ENCODE measurements at places on chromosomes 13 and 19.

DNA sequence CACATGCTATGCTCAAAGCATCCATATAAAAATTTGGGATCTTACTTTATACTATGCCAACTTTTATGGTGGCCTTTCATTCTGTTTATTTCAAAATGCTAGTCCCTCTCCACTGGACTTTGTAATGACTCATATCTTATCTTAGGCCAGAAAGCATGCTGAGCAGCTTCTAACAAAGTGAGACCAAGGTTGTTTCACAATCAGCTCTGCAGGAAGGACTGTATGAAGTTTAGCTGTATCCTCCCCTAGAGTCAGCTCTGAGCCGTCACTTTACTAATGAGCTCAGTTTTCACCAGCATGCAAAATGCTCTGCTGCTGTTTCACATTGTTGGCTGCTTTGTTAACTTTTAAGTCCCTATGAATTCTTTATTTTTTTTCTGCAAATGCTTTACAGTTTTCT lies 1608.8 kb downstream of the OLFM4 start:
- DNase-seq = no peak

- no peak for DNase-seq
Measured at GRCh38 chr19:31560086-31561060, 211.1 kb upstream of the TSHZ3 start.

- no peak for DNase-seq
Measured at GRCh38 chr13:112832811-112833210, 136.2 kb upstream of the MCF2L start.

DNA sequence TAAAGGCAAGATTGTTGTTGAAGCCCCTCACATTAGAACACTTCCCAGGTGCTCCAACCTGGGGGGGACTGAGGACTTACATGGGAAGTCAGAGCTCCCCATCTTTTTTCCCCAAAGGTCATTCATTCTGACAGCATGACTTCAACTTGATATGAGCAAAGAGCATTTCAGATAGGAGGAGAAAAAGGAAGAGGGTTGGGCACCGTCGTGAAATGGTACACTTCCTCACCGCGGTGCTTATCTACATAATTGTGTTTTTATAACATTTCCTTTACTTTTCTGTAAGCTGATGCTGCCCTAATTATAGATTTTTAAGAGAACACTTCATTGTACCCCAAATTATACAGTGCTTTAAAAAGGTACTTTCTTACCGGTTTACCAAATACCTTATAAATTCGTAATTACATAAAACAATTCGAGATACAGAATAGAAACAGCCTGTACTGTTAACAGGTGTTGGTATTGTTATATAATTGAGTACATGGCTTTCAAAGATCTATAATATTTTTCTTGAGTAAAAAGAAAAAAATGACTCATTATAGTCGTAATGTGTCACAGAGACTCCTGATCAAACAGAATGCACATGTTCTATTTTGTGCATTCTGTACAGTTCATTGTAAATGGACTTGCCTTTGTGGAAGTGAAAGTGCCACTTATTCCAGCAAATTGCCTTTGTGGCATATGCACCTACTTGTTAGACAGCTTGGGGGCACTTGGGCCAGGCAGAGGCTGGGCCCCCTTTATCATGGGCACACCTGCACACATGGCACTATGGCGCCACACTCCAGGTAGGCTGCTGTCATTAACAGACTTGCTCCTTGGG lies 81.8 kb downstream of the GGACT start:
- no peak for DNase-seq

GRCh38 chr13:35979361-35979951 lies 151.7 kb downstream of the DCLK1 start:
- no peak for DNase-seq

DNA sequence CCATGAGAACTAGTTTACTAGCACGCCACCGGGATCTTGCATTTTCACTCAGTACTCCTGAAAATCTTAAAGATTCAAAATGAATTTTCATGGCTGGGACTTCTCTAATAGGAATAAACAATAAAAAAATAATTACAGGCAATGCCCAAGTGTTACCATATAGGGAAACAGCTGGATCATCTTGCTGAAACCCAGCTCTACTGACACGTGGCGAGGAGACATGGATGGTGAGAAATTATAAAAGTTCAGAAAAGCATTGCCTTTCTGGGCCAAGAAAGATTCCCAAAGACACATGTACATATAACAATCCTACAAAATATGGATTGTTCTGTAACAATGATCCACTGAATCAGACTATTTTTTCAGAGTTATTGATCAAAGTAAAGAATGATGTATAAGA lies 209.3 kb downstream of the RGCC start:
- no peak for DNase-seq

GRCh38 chr13:99677116-99677951 lies 176.1 kb downstream of the TM9SF2 start:
- no peak for DNase-seq

- DNase-seq = no peak
Measured at GRCh38 chr13:107025991-107026390, 458.1 kb upstream of the ARGLU1 start.

DNA sequence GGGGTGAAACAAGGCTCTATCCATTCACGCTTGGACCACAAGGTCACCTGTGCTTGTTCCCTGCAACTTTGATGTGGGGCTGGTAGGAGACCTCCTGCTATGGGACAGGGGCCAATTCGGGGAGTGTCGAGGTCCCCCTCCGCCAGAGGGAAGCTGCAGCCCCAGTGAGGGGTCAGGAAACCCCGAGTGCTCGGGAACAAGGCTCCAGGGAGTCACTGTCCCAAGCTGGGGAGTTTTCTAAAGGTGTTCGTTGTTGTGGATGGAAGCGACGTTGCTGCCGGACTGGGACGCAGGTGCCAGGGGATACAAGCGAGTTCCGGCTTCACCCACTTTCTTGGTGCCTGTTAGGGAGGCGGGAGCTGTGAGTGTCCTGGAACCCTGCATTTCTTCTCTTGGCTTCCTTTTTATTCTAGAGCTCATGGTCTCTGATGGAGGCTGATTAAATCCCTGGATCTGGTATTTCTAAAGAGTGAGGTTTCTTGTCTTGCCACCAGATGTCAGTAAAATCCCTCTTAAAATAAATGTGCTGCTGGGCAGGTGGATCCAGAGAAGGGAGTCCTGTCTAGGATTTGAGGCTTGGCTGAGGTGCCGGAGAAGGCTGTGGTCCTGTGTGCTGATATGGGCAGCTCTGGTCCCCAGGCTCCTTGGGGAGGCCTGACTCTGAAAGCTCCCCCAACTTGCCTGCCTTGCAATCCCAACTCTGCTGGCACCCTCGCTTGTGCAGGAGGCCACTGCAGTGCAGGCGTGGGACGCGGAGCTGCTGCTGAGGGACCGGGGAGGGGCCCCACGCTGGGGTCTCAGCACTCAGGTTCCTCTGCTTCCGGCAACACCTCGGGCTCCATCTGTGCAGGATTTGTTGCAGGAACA lies 153.9 kb downstream of the TEX29 start:
- no peak for DNase-seq

DNA sequence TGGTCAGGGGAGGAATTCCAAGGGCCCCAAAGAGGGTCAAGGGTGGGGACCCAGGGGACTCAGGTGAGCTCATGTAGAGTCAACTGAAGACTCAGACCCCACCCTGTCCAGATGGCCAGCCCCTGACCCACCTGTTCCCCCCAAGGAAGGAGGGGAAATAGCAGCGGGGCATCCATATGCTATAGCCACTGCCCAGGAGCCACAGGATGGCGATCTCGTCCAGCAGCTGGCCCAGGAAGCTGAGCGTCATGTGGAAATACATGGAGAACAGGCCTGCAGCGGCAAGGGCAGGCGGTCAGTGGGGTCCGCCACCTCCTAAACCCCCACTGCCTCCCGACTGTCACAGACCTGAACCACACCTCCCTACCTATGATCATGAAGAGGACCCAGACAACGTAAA lies 21.4 kb downstream of the ACER1 start:
- no peak for DNase-seq

- DNase-seq = no peak
Measured at GRCh38 chr13:50797091-50797490, 46.4 kb downstream of the DLEU7 start.

DNA sequence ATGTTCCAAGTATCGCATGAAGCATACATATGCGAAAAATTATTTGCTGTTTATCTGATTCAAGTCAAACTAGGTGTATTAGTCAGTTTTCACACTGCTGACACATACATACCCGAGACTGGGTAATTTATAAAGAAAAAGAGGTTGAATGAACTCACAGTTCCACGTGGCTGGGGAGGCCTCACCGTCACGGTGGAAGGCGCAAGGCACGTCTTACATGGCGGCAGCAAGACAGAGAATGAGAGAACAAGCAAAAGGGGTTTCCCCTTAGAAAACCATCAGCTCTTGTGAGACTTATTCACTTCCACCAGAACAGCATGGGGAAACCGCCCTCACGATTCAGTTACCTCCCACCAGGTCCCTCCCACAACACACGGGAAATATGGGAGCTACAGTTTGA lies 13.0 kb upstream of the PROZ start:
- DNase-seq = no peak

- no peak for DNase-seq
Measured at GRCh38 chr19:33175886-33176669, 18.1 kb upstream of the LRP3 start.

DNA sequence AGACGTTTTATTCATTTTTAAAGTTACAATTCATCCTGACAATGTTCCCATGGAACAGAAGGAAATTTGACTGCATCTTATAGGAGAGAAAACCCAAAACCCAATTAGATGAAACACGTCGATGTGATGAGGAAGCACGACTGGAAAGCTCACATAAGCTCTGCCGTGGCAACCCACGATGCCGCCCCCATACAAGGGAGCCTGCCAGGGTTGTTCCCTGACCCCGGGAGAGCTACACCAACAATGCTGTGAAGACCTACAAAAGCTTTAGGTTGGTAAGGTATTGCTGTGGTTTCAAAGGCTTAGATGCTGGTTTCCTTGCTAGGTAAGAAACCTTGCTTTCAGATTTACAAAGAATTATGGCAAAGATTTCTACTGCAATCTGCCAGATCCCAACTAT lies 393.1 kb downstream of the KLF12 start:
- DNase-seq = no peak

DNA sequence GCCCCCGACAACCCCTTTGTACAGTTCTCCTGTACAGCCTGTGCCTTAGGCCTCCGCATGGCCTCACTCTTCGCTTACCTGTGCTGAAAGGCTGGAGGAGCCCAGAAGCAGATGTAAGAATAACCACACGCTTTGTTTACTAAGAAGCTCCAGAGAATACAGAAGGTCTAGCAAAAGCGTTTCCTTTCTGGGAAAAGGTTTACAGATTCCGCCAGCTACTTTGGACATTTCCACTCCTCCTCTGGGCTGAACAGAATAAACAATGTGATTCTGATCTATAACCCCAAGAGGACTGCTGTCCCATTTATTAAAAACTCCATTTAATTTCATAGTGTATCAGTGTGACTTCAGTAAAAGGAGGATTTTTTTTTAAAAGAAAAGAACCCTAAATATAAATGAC lies 339.2 kb downstream of the DNAJC15 start:
- no peak for DNase-seq

- DNase-seq = no peak
Measured at GRCh38 chr19:38032151-38032550, 125.1 kb downstream of the SIPA1L3 start.

- DNase-seq = no peak
Measured at GRCh38 chr13:30023196-30023895, 172.9 kb upstream of the UBL3 start.

- no peak for DNase-seq
Measured at GRCh38 chr13:32409561-32410421, 18.1 kb downstream of the N4BP2L1 start.

- DNase-seq = no peak
Measured at GRCh38 chr13:56332671-56333070, 808.0 kb upstream of the PRR20A start.

- no peak for DNase-seq
Measured at GRCh38 chr19:41621654-41622053, 5.2 kb downstream of the CEACAM4 start.

DNA sequence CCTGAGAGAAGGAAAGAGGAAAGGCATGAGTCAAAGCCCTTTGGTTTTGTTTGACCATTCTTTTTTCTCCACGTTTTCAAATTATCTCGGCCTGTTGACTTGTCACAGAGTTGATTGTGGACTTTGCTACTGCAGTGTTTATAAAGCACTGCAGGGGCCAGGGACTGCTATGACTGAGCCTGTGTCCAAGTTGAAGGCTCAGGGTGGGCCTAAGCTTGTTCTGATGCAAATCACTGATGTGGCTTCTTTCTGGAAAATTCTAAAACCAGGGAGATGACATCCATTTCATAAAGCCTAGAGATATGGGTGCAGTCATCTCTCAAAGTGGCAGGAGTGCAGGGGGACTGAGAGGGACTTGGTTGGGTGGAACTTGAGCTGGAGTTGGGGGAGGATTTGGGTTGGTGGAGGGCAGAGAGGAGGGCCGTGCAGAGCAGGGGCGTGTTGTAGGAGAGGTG lies 1.2 kb upstream of the CXCL17 start:
- no peak for DNase-seq

GRCh38 chr19:17172624-17173345 lies 42.4 kb upstream of the USE1 start:
- no peak for DNase-seq

DNA sequence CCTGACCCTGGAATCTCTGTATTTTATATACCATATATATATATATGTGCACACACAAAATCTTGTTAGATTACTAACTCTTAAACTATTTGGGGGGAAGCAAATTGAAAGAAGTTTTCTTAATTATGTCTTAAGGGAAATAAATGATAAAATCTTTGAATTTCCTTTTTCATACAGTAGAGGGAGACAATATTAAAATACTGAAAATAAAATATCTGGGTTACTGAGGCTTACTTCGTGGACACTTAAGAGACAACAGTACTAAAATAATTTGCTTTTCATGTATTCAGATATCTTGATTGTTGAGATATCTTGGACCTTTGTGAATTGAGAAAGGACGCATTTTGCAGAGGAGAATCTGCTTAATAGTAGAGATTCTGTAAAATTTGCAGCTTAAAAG lies 17.0 kb downstream of the SUGT1 start:
- DNase-seq = no peak

DNA sequence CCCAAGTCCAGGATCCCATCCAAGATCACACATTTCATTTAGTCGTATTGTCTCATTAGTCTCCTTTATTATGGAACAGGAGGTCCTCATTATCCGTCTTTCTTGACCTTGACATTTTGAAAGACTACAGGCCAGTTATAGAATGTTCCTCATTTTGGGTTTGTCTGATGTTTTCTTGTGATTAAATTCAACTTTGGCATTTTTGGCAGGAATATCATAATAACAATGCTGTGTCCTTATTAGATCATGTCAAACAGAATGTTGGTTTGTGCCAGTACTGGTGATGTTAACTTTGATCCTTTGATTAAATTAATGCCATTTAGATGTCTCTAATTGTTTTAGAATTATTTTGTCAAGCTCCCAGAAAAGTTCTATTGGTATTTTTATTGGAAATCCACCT lies 106.5 kb upstream of the FRY start:
- DNase-seq = no peak

GRCh38 chr19:41871573-41872383 lies 5.3 kb upstream of the CD79A start:
- no peak for DNase-seq
